ENCODE measurements at places on chromosomes 7 and 10. TPM values are rescaled to one million over a fixed set of nuclear protein-coding genes. Genes with fewer than 3 reads are reported as not detected.

DNA sequence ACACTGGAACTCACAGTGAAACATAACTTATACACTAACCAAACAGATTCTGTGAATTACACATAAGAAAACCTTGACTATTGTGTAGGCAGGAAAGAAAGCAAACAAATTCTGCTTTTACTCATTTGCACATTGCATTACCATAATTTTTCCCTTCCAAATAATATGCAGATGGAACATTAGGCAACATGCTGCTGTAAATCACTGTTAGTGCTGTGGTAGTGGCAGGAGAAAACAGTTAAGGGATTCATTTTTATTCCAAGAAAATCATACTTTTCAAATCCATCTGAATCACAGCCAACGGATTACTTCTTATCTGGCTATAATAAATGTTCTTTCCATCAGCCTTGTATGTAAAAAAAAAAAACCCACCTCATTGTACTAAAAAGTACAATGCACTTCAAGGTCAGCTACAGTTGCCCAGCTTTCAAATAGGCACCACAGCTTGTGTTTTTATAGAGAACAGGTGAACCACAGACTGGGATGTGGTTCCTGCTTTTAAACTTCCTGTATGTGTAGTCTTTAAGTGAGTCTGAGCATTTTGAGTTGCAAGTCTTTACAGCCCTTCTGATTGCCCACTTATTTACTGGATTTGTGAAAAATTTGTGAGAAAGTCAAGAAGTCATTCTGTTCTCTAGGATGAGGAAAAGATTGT lies 590.0 kb upstream of the SEMA3D start:
- DNase-seq = no peak

- no peak for DNase-seq
These were observed 31.2 kb downstream of the ADCYAP1R1 start for GRCh38 chr7:31083210-31083786.

GRCh38 chr10:44713307-44713706 lies 197.8 kb upstream of the TMEM72 start:
- no peak for DNase-seq

DNA sequence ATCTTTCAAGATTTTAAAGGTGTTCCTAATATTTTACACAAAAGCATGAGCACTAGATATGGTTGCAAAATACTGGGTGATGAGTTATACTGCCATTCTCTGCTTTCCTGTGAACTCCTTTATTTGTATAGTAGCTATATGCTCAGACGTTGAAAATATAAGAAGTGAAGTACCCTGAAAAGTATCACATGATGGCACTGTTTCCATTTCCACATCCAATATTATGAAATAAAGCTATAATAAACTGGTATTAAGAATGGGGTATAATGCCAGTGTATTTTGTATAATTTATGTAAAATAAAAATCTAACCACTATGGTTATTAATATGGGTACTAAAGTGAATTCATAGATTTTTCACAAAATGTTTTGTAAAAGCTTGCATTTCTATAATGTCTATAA lies 79.6 kb upstream of the FOXP2 start:
- DNase-seq = no peak

DNA sequence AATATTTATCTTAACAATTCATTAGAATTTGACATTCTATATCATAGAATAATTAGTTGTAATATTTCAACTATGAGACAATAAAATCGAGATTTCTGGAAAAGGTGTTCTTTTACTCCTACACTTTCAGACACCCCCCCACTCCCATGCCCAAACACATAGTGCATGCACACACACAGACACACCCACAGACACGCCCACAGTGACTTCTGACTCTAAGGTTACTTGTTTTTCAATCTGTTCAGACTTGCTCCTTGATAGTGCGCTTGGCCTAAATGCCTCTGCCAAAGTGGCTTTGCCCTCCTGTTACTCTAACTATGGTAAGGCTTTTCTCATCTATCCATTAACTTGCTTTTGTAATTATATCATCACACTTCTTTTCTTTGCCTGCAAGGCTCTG lies 144.0 kb upstream of the PPP1R3A start:
- DNase-seq = no peak

GRCh38 chr10:129964611-129965424 lies 744 bp upstream of the EBF3 start:
- DNase-seq = no peak

GRCh38 chr7:13633857-13634256 lies 355.6 kb downstream of the ETV1 start:
- no peak for DNase-seq

GRCh38 chr10:66591865-66592264 lies 334.0 kb upstream of the LRRTM3 start:
- peak; percentile 6 for DNase-seq

DNA sequence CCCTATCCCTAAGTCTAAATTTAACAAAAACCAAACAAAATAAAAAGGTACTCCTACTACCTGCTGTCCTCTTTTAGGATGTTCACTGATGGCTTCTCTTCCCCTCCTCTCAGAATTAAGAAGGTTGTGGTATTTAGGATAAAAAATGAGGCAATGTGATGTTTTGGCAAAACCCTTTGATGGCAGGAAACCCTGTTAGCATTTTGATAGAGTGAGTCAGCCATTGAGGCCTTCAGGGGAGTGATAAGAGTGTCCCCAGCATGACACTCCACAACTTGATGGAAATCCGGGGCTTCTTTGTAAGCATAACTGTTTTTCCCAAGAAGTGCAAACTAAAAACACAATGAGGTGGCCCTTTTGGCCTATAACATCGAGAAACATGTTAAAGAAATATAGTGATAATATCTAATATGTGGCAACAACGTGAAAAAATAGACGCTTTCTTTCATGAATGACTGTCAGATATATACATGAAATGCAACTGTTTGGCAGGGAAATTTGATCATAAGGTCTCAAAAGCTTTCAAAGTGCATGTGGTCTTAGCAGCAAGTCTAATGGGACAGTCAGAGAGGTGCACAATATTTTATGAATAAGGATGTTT lies 55.0 kb downstream of the PRTFDC1 start:
- no peak for DNase-seq

DNA sequence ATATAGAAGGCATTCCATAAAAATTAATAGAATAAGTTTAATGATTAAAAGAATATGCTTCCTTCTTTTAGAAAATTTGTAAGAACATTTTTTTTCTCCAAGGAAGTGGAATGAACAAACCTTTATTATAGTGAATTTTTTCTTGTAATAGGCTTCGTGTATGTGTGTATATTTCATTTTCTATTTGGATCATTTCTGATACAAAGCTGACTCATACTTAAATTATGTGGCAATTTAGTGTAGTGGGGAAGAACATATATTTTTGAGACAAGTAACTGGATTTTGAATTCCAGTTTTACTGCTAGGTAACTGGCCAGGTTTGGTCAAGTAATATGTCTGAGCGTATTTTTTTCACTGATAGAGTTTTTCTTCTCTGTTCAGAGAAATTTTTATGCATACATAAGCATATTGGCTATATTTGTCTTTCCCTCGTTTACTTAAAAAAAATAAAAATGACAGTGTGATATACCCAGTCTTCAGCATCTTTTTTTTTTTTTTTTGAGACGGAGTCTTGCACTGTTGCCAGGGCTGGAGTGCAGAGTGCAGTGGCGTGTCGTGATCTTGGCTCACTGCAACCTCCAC lies 50.8 kb downstream of the CDK13 start:
- DNase-seq = no peak

- DNase-seq = no peak
These were observed 70.2 kb upstream of the CCDC71L start for GRCh38 chr7:106731187-106731586.

DNA sequence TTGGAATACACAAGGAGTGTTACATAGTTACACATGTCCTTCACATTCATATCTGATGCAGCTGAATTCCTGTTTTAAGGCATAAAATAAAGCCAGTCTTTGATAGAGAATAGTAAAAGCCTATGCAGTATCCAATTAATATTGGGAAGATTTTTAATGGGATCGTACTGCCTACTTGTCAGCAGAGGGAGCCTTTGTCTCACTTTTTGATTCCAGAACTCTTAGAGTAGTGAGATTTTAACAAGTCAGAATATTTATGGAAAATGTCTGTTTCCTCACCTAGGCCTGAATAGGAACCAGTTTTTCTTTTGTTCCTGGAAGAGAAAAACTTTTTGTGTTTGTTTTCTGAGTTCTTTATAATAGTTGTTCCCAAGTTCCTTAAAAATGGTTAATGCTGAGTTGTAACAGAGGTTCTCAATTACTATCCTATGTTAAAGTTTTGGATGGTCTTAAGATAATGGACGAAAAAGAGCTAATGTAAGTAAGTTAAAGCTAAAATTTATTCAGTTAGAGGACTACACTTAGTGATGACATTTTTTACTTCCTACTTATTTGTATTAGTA lies 114.0 kb downstream of the BBS9 start:
- peak; percentile 33 for DNase-seq

DNA sequence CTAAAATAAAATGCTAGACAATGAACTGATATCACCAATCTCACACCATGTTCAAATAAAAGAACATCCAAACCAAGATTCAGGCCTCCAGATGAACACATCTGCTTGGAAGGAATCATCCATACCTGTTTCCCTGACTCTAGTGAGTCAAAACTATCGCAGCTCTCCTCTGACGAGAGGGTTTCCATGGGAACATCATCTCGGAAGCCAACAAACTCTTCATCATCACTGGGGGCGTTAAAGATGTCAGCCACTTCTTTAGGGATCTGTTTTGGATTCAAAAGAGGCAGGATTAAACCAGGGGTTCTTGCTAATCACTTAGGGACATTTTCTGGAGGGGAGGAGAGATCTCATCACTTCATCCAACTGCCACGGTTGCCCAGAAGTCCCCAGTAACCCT lies 29.1 kb downstream of the CDCA7L start:
- DNase-seq = no peak

DNA sequence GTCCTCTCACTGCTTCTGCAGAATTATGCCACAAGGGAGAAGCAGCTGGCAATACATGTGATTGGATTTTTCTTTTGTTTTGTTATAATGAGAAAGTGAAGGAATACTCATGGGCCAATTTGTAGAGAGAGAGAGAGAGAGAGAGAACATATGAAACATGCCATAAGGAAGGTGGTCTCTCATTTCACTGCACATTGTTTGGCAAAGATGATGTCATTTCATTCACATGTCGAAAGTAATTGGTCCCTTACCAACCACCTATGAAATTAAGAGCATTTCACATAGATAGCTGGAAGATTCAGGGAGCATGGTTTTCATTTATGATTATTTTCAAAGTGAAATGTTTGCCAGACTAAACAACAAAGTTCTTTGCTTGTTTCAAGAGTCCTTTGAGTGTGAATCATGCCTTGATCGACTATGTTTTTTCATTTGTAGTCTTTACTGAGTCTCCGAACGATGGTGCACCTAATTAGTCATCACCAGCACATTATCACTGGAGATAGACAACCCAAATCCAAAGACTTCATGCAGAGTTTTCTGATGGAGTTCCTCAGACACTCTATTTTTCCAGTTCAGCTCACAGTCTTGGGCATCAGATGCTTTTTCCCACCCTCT lies 130.1 kb upstream of the ZEB1 start:
- DNase-seq = no peak

GRCh38 chr7:121494516-121494915 lies 98.4 kb upstream of the FAM3C start:
- DNase-seq = no peak

- no peak for DNase-seq
These were observed 34.5 kb upstream of the MSRB2 start for GRCh38 chr10:23060918-23061317.

- DNase-seq = peak; percentile 51
These were observed 3.3 kb downstream of the PLXDC2 start for GRCh38 chr10:19819419-19820033.

GRCh38 chr10:103552856-103553742 lies 59.6 kb downstream of the NEURL1 start:
- no peak for DNase-seq

GRCh38 chr7:151657173-151657572 lies 137.5 kb upstream of the RHEB start:
- no peak for DNase-seq

DNA sequence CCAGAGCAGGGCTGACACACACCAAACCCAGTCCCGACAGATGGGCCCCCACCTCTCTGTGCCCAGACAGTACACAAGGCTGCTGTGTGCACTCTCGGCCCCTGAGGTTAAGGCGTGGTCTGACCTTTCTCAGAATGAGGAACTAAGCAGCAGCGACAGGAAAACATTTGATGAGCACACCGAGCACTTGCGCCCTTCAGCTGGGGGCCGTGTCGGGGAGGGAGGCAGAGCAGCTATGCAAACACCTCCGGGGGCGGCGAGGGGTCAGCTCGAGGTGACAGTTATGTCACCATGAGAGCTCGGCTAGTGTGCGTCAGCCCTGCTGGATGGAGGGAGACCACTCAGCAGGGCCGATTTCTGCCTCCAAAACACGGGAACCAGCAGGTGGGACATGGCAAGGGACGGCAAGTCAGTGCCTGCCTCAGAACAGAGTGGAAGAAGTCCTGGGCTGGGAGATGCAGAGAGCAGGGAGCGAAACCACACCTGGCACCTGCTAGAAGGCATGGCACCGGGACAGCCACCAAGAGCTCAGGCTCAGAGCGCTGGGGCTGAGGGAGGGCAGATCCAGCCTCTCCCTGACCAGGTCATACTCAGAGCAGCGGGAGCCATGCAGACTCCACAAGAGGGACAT lies 57.4 kb downstream of the CHST15 start:
- DNase-seq = peak; percentile 26

- no peak for DNase-seq
These were observed 24.0 kb upstream of the ERCC6 start for GRCh38 chr10:49562893-49563292.

FAM149B1 gene
- total RNA-seq = 11.5 TPM

LIPM gene
- total RNA-seq = not detected

HOXA2 gene
- not detected for total RNA-seq

PLA2G12B gene
- total RNA-seq = not detected

OR6V1 gene
- total RNA-seq = not detected
